ENCODE measurements at places on chromosomes 2 and 18.
A peak's percentile ranks its signal among the peaks of the same experiment; 100 is the strongest.

GRCh38 chr2:215883799-215884198 lies 129.6 kb downstream of the MREG start:
- DNase-seq: no peak

DNA sequence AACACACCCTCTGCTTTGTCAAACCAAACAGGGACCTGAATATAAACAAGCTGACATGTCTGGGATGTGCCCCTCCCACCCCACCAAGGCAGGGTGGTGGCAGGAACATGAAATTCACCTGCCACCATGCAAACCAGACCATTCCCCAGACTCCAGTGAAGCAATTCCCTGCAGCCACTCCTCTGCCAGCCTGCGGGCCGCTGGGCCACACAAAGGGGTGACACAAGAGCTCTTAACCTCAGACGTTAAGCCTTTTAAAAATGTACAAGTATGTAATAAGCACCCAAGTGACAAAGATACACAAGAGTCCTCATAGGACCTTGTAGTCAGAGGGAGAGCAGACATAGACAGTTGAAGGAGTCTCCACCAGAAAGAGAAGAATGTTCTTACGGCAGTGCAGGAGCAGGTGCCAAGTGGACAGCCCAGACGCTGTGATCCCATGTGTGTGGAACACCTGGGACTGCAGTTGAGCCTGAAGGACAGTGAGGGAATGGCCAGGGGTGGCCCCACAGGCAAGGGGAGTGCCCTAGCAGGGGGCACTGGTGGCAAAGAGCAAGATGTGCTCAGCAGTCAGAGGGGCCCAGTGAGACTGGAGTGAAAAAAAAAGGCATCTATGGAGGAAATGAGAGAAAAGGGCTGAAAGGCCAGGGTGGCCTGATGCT lies 36.9 kb downstream of the CRACDL start:
- DNase-seq: no peak

DNA sequence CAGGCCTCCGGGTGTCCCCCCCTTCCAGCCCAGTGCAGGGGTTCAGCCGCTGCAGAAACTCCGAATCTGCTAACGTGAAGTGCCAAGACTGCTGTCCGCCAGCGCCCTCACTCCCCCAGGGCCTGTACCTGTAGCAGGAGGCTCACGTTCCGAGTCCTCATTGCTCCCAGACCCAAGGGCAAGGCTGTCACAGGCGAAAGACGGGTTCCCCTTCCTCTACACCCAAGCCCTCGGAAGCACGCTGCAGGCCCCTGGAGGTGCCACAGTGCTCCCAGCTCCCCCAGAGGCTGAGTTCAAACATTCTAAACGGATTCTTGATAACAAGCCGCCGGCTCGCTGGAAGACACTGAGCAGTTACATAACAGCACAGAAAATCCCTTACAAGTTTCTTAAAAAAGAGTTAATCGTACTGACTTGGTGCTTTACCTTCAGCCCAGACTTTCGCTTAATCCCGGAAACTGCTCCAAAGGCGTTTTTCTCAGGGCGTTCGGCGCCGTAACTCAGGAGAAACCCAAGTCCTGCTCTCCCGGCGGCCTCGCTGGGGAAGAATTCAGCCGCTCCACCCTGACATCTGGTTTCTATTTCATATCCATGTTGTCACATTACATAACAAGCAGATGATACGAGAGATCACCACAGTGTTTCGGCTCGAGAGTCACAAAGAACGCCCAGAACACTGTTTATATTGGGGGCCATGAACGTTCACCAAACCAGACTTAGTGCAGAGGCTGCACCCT lies 92.0 kb downstream of the HDAC4 start:
- no peak for DNase-seq

DNA sequence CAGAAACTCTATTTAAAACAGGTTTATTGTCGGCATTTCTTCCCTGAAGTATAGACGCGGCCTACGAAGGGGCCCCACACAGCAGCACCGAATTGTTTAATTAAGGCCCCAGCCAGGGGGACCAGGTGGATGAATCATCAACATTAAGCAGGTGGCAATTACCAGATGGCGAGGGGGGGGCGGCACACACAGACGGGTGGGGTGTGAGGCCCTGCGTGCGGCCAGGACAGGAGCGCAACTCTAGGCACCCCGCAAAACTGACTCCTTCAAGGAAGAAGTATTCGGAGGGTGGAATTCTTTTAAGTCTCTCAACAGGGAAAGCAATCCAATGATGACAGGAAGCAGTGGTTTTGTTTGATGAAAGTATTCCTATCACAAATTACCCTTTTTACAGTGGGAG lies 830.4 kb downstream of the GALR1 start:
- no peak for DNase-seq

- DNase-seq: no peak
These were observed 1.8 kb downstream of the RNF138 start for GRCh38 chr18:32093523-32093922.

DNA sequence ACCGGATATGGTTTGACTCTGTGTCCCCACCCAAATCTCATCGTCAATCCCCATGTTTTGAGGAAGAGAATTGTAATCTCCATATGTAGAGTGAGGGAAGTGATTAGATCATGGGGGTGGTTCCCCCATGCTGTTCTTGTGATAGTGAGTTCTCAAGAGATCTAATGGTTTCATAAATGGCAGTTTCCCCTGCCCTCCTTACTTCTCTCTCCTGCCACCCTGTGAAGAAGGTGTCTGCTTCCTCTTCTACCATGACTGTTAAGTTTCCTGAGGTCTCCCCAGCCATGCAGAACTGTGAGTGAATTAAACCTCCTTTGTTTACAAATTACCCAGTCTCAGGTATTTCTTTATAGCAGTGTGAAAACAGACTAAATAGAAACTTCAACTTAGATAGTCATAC lies 69.5 kb downstream of the SESTD1 start:
- no peak for DNase-seq

- no peak for DNase-seq
These were observed 307.0 kb downstream of the PIEZO2 start for GRCh38 chr18:10842371-10842770.

GRCh38 chr2:236568068-236568921 lies 1.3 kb upstream of the ACKR3 start:
- peak; percentile 62 for DNase-seq

DNA sequence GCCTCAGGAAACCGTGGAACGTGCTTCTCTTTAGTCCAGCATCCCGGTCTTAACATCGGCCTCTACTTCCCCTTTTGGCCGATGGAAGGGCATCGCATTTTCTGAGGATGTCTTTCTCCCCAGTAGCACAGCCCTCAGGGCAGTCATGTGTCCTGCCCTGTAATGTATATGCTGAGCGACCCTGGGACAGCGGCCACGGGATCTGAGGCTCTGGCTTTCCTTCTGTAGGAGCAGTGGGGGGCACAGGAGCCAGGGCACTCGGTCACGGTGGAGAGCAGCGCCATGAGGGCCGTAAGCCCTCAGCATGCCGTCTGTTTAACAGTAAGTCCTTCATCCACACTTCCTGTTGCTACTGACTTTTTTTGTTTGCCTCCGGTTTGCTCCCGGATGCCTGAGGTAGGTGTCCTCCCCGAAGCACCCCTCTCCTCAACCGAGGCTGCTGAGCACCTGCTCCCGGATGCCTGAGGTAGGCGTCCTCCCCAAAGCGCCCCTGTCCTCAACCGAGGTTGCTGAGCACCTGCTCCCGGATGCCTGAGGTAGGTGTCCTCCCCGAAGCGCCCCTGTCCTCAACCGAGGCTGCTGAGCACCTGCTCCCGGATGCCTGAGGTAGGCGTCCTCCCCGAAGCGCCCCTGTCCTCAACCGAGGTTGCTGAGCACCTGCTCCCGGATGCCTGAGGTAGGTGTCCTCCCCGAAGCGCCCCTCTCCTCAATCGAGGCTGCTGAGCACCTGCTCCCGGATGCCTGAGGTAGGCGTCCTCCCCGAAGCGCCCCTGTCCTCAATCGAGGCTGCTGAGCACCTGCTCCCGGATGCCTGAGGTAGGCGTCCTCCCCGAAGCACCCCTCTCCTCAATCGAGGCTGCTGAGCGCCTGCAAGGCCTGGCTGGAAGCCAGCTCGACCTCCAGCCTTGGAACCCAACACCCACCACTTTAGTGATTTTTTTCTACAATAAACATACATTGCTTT lies 169.3 kb downstream of the HDAC4 start:
- no peak for DNase-seq

GRCh38 chr2:190786404-190787166 lies 94.0 kb upstream of the GLS start:
- DNase-seq: no peak

- no peak for DNase-seq
These were observed 148.0 kb downstream of the PARD3B start for GRCh38 chr2:204693262-204693661.

DNA sequence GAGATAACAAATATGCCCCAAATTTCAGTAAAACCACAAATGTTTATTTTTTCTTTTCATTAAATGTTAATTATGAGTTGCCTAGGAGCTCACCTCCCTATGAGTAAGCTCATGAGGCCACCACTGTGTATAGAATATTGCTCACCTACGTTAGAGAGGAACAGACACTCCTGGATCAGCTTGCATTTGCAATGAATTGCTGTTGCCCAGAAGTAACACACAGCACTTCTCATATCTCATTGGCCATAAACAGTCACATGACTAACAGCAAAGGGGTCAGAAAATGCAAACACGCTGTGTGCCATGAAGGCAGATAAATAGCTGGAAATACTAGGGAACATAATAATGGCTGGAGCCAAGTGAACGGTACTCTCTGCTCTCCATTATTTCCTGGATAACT lies 89.0 kb upstream of the GALNT5 start:
- DNase-seq: no peak

DNA sequence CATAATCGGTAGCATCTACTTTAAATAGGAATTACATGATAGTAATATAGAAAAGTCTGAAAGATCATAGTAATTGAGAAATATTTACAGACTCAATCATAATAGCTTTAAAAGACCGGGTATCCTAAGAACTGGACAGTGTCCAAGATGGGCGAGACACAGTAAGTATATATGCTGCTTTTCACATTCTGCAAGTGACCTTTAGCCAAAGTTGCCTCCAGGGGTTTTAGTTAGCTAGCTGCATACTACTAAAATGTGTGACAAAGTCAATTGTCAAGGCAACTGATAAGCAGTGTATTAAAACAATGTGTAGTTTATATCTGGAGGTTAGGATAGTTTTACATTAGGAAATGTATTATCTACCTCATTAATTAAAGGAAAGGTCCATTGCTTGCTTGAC lies 24.6 kb downstream of the CD302 start:
- no peak for DNase-seq

DNA sequence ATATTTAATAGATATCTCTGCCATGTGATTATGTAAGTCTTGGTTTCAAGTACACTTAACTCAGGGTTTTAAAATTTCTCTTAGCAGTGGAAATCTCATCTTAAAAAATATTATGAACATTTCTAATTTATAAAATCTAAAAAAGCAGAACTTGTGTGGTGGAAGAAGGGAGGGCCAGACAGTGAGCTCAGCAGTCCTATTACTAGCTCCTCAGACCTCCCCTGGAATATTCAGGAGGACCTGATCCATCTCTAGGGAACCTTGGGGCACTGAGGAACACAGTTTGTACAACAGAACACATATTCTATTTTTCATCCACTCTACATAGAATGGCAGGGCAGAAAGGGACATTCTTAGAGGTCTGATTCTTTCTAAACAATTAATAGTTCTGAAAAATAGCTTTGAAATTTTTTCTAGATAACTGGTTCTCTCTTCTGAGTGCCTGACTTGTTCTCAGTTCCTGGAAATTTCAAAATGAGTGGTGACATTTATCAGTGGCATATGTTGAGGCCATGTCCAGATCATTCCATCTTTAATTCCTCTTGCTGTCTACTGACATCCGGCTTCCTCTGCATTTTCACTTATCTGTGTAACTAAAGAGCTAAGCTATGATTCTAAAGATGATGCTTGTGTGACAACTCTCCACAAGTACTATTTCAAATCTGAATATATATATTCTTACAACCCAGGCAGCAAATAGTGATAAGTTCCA lies 8.2 kb upstream of the MAP4K4 start:
- DNase-seq: no peak

GRCh38 chr18:68713131-68713530 lies 1.8 kb downstream of the TMX3 start:
- no peak for DNase-seq

GRCh38 chr2:1192121-1192520 lies 221.1 kb upstream of the TPO start:
- no peak for DNase-seq
